ENCODE measurements at places on chromosomes 2 and 18.
A peak's percentile ranks its signal among the peaks of the same experiment; 100 is the strongest.

- no peak for DNase-seq
Observed at GRCh38 chr2:181787310-181788048, 104.1 kb upstream of the ITPRID2 start.

GRCh38 chr18:50624981-50625380, 65.1 kb downstream of the MAPK4 start:
- no peak for DNase-seq

DNA sequence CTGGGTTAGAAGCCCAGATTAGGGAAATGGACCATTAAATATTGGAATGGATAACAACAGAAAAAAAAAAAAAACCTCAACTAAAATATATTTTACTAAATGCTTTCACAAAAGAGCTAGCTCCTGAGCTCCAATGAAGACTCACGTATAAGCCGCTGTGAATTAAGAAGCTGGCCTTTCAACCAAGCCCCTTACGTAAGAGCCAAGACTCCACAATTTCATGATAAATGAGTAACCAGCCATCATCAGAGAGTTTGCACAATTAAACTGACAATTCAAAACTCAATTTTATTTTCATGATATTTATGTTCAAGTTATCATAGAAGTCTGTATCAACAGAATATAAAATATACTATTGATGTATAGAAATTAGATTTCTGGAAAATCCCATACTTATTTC, 70.7 kb upstream of the HNRNPA3 start:
- DNase-seq, result peak; percentile 52

GRCh38 chr2:58435246-58435645, 194.1 kb upstream of the FANCL start:
- no peak for DNase-seq

- DNase-seq, result no peak
Observed at GRCh38 chr2:48728295-48728694, 27.2 kb downstream of the LHCGR start.

- no peak for DNase-seq
Observed at GRCh38 chr2:3040496-3041140, 337.0 kb downstream of the EIPR1 start.

- DNase-seq, result no peak
Observed at GRCh38 chr2:17576802-17577201, 36.3 kb downstream of the VSNL1 start.

DNA sequence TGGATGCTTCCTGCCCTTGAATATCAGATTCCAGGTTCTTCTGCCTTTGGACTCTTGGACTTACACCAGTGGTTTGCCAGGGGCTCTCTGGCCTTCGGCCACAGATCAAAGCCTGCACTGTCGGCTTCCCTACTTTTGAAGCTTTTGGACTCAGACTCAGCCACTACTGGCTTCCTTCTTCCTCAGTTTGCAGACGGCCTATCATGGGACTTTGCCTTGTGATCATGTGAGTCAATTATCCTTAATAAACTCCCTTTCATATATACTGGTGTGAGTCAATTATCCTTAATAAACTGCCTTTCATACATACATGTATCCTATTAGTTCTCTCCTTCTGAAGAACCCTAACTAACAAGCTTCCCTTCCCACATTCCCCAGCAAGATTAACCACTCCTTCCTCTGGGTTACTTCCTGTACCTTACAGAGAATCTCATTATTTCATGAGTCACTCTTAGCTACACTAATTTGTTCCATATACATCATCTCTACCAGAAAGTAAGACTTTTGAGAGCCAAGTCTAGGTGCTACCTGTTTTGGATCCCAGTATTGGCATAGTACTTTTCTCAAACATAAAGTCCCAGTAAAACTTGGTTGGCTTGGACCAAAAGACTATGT, 31.3 kb upstream of the LRATD1 start:
- no peak for DNase-seq

DNA sequence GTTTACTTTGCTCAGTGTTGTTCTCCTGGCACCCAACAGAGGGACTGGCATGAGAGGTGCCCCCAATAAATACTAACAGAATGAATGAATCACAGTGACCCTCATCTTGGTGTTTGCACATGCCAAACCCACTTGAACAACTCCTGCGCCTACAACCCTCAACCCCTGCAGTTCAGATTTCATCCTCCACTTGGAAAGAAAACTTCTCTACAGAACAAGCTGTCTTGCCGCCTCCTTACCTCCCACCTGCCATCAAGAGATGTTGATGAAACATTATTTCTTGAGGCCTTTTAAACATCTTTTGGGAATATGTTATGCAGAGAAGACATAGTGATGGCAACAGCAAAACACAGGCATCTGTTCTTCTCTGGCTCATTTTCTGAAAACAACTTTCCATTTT, 216.0 kb upstream of the SH3BP4 start:
- no peak for DNase-seq

GRCh38 chr18:61931654-61932379, 39.0 kb upstream of the RNF152 start:
- no peak for DNase-seq

DNA sequence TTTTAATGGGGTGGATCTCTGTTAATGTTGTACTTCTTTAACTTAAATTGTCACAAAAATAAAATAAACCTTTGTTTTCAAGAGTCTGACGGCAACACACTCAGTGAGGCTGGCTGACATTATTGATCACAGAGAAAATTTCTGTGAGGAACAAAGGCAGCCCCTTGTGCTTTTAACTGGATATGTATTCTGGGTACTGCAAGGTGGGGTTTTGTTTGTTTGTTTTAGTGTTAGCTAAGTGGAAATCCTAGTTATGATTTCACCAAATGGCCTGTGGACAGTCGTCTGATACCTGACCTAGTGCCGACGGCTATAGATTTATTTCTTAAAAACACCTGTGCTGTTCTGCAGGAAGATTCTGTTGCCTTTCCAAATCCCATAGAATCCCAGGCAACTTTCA, 1329.5 kb upstream of the ZEB2 start:
- no peak for DNase-seq

GRCh38 chr2:84539729-84540128, 23.4 kb downstream of the DNAH6 start:
- DNase-seq, result no peak

DNA sequence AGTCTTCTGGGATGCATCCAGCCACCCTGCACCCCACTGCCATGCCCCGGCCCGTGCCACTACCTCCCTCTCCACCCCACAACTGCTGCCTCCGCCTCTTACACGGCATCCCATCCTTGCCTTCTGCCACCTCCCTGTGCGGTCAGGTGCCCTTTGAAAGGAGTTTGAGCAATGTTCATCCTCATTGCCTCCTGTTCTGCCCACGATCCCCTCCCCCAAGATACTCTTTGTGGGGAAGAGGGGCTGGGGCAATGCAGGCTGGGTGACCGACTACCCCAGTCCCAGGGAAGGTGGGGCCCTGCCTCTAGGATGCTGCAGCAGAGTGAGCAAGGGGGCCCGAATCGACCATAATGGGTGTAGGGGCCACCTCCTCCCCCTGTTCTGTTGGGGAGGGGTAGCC, 8.4 kb downstream of the MFSD2B start:
- DNase-seq, result no peak

DNA sequence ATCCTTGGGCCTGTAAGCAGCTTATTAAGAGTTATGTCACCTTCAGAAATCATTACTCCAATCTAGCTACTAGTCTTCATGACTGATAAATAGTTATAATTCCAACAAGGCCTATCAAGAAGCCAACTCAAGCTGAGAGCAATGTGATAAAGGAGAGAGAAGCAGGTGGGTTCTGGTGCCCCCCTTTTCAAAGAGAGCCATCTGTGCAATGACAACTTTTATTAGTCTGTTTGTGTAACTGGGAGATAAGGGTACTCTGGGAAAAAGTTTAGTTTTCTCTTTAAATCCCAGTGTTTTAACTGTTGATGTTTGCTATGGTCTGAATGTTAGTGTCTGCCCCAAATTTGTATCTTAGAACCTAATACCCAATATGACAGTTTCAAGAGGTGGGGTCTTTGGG, 60.6 kb downstream of the CCDC93 start:
- no peak for DNase-seq

DNA sequence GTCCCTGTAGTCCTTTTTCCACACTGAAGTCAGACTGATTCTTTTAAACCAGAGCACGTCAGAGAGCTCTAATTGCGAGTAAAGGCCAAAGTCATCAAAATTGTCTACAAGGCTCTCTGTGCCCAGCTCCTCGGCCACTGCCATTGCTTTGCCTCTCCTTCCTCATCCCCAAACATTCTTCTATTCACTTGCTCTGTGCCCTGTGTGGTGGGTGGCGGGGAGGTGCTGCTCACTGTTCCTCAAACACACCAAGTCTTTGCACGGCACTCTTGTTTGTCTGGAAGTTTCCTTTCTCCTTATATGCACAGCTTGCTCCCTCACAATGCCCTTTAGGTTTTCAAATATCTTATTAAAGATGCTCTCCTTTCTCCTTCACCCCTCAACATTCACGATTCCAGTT, 100.1 kb upstream of the FSHR start:
- no peak for DNase-seq

DNA sequence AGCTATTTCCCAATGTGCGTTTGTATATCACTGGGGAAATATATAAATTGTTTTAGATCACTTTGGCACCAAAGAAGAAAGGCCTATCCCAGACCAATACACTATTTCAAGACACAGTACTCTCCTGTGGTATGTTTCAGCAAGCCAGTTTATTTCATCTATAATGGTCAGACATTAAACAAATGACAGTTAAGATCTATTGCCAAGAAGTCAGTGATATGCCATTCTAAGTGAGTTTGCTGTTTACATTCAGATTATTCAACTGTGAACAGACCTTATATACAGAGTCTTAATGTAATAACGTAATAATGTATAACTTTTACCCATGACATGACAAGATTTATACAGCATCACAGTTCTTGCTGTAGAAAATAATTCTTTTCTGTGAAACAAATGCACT, 352.7 kb downstream of the CDH7 start:
- DNase-seq, result no peak

- peak; percentile 3 for DNase-seq
Observed at GRCh38 chr18:26133652-26134051, at the start of gene PSMA8. TSS of gene PSMA8 (plus strand) at chr18:26133869. CDS start at chr18:26133966, 97 bp downstream.

DNA sequence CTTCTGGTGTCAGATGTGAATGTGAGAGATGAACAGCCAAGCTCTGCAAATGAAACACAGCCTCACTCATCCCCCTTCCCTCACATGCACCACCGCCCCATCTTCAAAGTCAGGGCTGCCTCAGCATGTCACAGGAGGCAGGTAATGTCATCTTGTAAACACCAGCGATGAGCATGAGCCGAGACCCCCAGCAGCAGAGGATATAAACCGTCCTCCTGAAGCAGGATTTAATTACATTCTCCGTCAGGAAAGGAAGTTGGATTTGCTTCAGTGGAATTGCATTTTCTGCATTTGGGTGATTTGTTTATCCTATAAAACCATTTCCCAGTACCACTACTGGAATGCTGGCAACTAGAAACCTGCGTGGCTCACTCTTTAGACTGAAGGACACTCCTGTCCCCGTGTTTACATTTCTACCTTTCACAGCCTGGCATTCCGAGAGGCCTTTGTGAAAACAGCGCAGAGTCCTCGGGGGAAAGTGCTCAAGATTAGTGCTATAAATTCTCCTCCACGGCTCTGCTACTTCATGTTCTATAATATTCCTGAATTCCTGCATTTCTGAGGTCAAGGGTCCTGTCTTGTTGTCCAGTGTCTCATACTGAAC, 619.2 kb downstream of the IRS1 start:
- DNase-seq, result no peak

GRCh38 chr2:230358305-230358704, 31.3 kb downstream of the SP140L start:
- no peak for DNase-seq

GRCh38 chr2:98538280-98539041, 69.9 kb downstream of the COA5 start:
- DNase-seq, result peak; percentile 64

- peak; percentile 78 for DNase-seq
Observed at GRCh38 chr18:31574359-31574758, 17.3 kb upstream of the TTR start.

GRCh38 chr2:163591461-163591860, 144.3 kb downstream of the FIGN start:
- DNase-seq, result no peak

GRCh38 chr18:49061991-49062831, 111.4 kb upstream of the SMAD7 start:
- DNase-seq, result no peak

GRCh38 chr2:160415991-160416390, 77.6 kb downstream of the RBMS1 start:
- DNase-seq, result peak; percentile 79

- peak; percentile 62 for DNase-seq
Observed at GRCh38 chr2:111105926-111106325, 14.8 kb upstream of the BCL2L11 start.

DNA sequence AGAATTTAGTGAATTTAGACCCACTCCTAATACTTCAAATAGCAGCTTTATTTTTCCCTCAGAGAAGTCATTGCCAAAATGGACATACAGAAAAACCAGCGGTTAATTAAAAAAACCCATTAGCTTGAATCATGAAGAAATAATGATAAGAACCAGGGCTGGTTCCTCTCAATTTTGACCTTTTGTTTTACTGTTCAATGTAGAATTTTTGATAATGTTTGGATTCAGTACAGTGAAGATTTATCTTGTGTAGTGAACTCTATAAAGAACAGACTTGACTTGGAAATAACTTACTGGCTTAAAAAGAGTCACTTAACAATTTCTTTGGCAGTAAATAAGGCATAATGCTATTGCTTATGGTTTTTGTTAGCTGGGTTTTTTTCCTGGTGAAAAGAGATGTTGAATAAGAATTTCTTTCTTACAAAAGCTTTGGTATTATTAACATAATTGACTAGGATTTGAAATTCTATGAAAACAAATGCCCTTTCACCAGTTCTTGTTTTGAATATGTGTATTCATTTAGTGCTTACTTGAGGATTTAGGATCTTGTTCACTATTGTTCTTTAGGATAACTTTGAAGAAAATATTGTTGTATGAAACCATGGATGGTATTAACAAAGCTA, 73.4 kb upstream of the ITPRID2 start:
- DNase-seq, result no peak

- DNase-seq, result no peak
Observed at GRCh38 chr2:36569267-36569856, 28.6 kb downstream of the FEZ2 start.

- DNase-seq, result no peak
Observed at GRCh38 chr2:205259121-205259520, 423.2 kb upstream of the NRP2 start.

- no peak for DNase-seq
Observed at GRCh38 chr2:165470361-165470760, 863 bp downstream of the CSRNP3 start.
